ENCODE measurements at places on chromosomes 5 and 9.

GRCh38 chr5:154740957-154741356 is 14.2 kb upstream of the LARP1 start:
- no peak for DNase-seq

DNA sequence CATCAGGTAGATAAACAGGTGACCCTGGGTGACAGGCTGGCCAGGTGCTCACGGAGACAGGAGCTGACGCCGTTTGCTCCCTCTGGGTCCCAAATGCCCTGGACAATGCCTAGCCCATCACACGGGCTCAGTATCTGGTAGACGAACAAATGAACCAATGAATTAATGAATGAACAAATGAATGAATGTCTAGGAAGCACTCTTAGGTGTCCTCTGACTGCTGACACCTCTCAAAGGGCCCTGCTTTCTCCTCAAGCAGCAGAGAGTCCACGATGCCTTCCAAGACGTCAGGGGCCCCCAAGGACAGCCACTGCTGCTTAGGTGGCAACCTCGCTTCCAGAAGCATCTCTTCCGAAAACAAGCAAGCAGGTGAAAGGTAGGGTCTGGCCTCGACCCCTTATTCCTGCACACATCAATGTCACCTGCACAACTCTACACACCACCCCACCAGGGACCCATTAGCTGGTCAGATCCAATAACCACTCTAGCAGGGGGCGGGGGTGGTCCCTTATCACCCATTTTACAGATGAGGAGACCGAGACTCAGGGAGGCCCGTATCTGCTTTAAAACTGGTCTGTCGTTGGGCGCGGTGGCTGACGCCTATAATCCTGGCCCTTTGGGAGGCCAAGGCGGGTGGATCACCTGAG is 45.2 kb downstream of the VAV2 start:
- DNase-seq, result no peak

- DNase-seq, result no peak
These were observed 18.4 kb downstream of the F2RL2 start for GRCh38 chr5:76604838-76605237.

DNA sequence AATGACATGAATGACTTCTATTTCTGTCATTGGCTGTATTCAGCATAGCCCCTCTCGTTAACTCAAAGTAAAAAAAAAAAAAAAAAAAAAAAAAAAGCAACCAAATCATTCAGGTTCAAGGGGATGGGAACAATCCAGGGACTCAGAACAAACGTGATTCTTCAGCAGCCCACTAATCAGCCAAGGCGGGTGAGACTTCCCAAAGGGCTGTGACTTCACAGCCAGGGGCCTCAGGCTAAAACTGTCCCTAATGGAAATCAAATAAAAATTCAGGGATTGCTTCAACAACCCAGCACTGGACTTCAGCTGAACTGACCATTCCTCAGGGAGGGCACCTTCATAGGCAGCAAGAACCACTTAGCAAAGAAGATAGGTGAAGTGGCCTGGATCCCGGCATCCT is 86.2 kb upstream of the FAM169A start:
- no peak for DNase-seq

- peak; percentile 53 for DNase-seq
These were observed 22.1 kb downstream of the LCP2 start for GRCh38 chr5:170275376-170275994.

- DNase-seq, result no peak
These were observed 157.8 kb upstream of the PTGER4 start for GRCh38 chr5:40521925-40522324.

- DNase-seq, result no peak
These were observed 18.6 kb upstream of the SMIM15 start for GRCh38 chr5:61180886-61181285.

- no peak for DNase-seq
These were observed 99.2 kb upstream of the SLC30A5 start for GRCh38 chr5:68994645-68995044.

- DNase-seq, result no peak
These were observed 32.1 kb downstream of the ARL15 start for GRCh38 chr5:54278036-54278830.

GRCh38 chr5:10699987-10700386 is 61.0 kb downstream of the DAP start:
- DNase-seq, result no peak

GRCh38 chr5:61299261-61299681 is 32.8 kb upstream of the ZSWIM6 start:
- DNase-seq, result no peak

DNA sequence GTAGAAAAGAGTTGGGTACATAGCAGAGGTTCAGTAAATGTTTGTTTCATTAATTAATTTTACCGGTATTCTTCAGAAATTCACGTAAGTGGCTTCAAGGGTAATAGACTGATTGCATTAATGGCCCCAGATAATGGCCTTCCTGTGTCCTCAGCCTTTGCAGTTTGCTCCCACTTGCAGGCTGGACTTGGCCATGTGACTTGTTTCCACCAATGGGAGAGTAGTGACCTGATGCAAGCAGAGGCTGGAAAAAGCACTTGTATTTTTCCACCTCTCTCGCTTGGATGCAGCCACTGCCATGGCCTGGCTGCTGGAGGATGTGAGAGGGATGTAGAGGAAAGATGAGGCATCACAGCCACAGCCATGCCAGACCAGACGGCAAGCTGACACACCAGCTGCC is 480.9 kb downstream of the CDK5RAP2 start:
- DNase-seq, result no peak

DNA sequence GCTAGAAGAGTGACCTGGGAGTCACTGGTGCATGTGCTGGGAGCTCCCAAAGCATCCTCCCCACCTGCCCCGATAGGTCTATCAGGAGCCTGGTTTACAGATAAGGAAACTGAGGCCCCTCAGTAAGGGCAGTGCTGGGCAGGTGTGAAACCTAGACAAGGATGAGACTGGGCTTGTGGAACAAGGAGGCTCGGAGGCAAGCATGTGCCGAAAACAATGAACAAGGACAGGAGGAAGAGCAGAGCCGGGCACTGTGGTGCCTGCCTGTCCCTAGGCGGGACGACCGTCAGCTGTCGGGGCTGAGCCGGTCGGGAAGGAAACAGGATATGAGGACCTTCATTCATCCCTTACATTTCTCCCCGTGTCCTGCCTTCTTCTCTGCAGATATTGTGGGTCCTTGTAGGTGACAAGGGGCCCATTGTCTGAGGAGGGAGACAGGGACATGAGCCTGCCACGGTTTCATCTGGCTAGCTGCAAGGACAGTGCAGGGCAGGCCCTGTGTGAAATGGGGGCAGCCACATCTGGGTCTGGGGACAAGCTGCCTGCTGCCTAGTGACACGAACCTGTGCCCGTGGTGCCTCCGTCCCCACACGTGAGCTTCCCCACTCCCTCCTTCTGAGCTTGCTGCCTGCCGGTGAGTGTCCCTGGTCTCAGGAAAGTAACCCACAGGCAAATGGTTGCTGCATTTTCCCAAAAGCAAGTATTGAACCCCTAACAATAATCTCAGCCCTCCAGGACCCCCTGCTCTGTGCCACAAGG is 18.6 kb downstream of the FGD3 start:
- DNase-seq, result no peak

GRCh38 chr5:171601266-171601881 is 181.9 kb downstream of the FGF18 start:
- DNase-seq, result no peak

DNA sequence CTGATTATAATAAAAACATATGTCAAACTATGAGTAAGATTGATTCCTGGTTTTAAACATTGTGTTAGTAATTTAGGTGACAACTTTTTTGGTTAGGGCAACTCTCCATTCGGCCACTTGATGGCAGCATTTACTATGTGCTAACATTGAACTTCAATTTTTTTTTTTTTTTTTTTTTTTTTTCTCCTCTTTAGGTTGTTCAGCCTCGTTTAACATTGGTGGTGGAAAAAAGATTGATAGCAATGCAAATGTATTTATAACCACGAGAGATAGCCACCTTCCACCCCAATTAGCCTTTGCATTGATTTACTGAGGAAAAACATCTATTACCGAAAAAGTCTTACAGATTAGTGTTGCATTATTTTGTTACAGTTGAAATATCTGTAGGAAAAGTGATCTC is 159.1 kb downstream of the CSNK1G3 start:
- DNase-seq, result peak; percentile 20

DNA sequence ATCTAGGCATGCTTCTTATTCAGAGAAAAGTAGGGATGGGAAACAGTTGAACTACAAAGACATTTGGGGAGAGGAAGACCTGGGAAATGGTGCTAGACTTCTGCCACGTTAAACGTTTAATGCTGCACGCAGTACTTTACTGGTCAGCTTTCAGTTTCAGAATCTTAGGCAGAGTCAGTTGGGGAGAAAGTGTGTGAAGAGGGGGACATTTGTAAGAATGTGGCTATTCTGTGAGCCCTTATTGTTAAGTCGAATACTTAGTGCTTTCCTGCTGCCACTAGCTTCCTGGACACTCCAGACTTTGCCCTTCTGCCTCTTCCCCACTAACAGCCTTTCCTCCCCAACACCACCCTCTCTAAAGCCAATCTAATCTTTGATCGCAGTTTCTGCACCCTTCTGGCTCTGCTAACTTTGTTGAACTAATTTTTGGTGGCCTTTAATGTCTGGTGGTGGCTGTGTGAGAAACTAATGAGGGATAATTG is 6.1 kb downstream of the CYSTM1 start:
- DNase-seq, result no peak

DNA sequence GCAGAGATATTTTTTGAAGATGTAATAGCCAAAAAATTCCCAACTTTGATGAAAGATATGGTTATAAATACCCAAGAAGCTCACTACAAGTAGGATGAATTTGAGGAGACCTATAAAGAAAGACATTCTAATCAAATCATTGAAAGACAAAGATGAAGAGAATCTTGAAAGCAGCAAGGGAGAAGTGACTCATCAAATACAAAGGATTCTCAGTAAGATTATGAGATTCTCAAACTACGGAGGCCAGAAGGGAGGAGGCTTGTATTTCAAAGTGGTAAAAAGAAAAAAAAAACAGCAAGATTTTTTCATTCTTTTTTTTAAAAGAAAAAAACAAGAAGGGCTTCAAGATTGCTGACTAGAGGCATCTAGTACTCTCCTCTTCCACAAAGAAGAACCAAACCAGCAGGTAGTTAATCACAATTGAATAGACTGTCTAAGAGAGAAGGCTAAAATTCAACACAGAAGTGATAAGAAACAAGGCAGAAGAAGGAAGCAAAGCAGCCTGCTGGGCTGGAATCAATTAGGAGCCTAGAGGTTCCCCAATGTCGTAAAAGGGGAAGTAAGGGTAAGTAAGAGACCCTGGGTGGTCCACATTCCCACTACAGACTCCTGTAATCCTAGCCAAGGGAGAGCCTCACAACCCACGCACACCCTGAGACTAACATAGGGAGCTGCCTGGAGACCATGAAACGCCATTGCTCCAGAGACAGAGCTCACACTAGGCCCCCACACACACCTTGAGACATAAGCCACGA is 59.1 kb upstream of the NIPAL4 start:
- no peak for DNase-seq

DNA sequence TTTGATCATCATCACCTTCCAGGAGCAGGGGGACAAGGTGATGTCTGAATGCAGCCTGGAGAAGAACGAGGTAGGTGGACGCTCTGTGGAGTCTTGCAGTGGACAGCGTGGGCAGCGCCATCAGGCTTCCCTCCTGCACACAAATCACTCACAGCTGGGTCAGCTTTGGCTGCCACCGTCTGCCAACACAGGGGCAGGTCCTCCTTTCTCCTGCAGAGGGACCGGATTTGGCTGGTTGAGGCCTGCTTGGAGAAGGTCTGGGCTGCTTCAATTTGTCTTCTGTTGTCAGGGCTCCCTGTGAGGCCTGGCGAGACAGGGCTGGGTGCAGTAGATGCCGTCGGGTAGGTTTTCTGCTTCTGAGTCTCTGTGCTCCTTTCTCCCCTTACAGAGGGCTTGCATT is 180.6 kb downstream of the CACNA1B start:
- DNase-seq, result no peak

DNA sequence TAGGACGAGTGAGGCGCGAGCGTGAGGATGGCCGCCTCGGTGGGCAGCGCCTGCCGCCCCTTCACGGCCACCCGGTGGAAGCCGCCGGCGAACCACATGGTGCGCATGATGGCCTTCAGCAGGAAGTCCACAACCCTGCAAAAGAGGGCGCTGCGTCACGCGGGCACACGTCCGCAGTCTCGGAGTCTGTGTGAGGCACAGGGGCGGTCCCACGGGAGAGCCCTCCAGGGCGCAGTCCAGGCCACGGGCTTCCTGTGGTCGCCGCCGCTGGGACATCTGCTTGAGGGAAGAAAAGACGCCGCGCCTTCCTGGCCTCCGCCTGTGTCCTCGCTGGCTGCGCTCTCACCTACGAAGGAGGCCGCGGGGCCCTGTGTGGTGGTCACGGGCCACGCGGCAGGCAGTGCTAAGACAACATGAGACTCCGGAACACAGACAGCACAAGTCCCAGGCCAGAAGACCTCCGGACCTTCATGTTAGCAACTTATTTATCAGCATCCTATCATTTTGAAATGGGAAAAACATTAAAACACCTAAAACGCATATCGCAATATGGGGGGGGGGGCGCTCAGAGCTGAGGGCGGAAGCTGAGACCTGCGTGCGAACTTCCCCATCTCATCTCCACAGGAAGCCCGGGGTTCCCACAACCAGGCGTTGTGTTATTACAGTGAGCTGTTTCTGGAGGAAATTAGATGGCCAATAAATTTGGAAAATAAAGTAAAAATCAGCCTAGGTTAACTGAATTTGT is 28.8 kb downstream of the LPCAT1 start:
- no peak for DNase-seq

DNA sequence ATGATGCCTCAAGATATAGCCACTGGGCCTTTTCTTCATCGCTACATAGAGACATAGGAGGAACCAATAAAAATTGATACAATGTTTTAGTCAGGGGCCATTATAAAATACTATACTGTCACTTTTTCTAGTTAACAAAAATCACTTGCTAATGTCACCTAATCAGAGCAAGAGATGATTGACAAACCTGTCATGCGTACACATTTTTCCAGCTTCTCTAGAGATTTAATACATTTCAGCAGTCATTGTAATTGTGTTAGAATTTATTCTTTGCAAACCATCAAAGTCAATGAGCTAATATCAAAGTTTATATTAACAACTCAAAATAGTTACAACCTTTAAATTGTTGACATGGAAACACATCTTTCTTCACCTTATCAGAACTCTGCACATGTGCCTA is 513.6 kb upstream of the SEMA6A start:
- no peak for DNase-seq

DNA sequence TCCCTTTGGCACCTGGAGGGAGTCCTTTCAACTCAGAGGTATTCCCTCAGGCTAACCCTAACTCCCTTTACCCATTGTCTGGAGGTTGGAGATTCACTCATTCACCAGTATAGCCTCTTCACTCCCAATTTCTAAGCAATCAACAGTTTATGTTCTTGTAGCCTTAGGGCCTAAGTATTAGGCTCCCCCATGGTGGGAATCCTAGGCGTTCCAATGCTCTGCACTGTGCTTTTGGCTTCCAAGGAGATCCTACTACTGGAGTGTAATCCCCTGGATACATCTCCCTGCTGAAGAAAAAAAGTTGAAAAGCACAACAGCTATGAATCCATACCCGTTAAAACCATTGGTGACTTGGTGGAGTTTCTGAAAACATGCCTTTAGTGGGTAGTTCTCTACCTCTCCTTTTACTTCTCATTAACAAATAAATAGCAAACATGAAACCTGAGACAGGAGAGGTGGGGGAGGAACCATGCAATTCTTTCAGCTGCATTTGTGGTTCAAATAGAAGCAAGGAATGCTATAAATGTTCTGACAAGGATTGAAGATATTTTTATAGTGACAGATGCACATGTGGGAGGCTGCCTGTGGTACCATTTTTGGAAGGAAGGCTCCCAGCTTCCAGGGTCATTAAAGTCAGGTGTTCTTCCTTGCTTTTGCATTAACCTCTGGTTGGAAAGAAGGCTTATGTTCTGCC is 397.1 kb downstream of the DMAC1 start:
- no peak for DNase-seq

GRCh38 chr5:135185481-135186065 is 151.5 kb upstream of the PITX1 start:
- no peak for DNase-seq

GRCh38 chr9:16680975-16681651 is 189.4 kb downstream of the BNC2 start:
- DNase-seq, result no peak
